Astrocyte of the spinal cord (primary cell): ENCODE measurements at places on chromosomes 3 and 15.

DNA sequence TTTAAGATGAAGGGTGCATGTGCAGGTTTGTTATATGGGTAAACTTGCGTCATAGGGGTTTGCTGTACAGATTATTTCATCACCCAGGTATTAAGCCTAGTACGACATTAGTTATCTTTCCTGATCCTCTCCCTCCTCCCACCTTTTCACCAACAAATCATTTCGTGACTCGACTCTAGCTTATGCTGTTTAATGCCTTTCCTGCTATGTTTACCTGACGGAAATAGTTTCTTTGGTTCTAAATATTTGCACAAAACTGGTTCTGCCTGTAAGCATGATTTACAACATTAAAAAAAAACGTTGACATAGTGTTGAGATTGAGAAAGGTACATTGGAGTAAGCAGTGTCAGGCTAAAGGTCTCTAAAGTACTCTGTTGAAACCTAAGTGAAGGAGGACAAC is 2.4 kb downstream of the GNL3 start:
- DNase-seq, result no peak

DNA sequence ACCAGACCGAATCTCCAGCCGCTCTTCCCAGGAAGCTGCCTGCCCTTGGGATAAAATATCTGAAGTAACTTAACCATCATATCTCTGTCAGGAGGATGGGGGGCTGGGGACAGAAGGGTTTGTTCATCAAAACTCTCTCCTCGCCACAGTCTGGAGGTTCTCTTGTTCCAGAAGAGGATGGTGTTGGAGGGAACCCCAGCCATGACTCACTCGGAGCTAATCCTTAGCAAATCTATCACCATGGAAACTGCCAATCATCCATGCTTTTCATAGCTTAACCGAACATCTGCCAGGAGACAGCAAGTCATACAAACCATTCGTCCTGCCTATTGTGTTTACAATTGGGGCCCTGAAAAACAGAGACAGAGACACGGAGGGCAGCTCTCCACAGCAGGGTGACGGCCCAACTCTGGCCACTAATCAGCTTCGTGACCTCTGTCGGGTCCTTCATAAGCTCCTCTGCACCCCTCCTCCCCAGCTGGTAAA is 73.8 kb upstream of the HEG1 start:
- peak; percentile 95 for DNase-seq

GRCh38 chr3:17478673-17479072 is 263.8 kb downstream of the TBC1D5 start:
- peak; percentile 33 for DNase-seq

GRCh38 chr3:172692751-172693338 is 18.0 kb downstream of the NCEH1 start:
- DNase-seq, result no peak

GRCh38 chr3:168877899-168878298 is 782.2 kb upstream of the GOLIM4 start:
- no peak for DNase-seq

DNA sequence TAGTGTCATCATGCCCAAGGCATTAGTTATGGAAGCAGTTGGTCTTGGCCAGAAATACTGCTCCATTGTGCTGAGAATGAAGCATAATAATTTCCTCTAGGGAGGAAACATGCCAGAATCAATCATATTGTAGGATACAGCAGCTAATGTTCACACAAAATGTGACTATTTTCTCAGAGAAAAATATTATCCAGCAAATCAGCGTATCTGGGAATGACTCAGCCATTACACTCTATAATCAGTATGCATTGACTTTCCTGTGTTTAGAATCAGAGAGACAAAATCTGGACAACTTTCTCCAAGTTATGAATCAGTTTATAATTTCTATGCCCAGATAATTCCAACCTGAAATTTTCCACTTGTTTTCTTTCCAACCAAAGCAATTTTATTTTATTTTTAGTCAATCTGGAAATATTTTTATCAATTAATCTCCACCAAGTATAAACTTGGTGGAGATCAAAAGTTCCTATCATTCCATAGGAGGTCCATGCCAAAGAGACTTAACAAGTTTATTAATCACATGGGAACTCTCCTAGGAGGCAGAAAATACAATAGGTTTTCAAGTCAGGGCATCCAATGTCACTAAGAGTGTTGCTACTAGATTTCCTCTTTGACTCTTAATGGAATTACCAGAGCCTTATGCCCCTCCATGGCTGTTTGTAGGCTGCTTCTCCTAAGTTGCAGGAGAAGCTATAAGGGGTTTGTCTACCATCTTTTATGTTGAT is 36.4 kb downstream of the SUCNR1 start:
- peak; percentile 63 for DNase-seq

- DNase-seq, result peak; percentile 19
Measured at GRCh38 chr3:57682284-57682683, 10.6 kb downstream of the DENND6A start.

DNA sequence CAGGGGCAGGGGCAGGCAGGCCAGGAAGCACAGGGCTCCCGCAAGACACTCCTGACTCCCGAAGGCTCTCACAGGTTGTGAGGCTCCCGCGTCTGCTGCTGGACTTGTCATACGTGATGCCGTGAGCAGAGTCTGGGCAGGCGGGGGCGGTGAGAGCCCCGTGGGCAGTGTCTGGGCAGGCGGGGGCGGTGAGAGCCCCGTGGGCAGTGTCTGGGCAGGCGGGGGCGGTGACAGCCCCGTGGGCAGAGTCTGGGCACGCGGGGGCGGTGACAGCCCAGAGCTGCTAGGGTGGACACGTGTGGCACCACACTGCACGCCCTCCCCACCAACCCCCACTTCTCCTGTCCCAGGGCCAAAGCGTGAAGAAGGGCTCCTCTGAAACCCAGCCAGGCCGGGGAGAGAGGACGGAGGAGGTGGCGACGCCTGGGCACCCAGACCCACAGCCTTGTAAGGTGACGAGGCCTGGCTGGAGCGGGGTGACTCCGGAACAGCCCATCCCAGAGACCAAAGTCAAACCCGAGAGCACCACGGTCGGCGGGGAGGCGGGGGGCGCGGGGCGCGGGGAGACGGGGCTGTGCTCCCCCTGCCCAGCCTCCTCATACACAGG is 35.0 kb downstream of the TNK2 start:
- DNase-seq, result no peak

GRCh38 chr3:11529281-11529680 is 114.4 kb downstream of the VGLL4 start:
- peak; percentile 45 for DNase-seq

DNA sequence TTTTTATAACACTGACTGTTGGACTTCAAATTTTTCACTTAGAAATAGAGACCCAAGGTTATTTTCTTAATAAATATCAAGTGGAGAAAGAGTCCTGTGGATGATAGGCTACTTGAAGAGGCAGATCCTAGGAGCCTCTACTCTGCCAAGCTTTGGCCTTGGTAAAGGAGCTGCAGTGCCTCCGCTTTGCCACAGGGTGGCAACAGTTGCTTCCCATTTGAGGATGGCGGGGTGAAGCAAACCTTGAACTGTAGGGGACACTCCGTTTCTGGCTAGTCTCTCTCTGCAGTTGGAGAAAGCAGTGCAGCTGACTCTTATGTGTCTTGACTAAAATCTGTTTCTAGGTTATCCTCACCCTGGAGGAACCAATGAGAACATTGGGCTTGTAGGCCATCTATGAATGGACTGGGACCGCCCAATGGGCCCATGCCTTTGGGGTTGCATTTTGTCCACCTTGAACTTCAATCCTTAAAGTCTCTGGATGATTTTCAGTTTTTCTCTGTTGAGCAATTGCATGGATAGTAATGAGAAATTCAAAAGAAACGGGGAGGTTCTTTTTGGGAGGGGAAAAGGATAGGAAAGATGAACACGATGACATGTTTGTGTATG is 9.8 kb downstream of the SCG5 start:
- peak; percentile 69 for DNase-seq

GRCh38 chr3:4907643-4908432 is 71.4 kb upstream of the BHLHE40 start:
- DNase-seq, result no peak

DNA sequence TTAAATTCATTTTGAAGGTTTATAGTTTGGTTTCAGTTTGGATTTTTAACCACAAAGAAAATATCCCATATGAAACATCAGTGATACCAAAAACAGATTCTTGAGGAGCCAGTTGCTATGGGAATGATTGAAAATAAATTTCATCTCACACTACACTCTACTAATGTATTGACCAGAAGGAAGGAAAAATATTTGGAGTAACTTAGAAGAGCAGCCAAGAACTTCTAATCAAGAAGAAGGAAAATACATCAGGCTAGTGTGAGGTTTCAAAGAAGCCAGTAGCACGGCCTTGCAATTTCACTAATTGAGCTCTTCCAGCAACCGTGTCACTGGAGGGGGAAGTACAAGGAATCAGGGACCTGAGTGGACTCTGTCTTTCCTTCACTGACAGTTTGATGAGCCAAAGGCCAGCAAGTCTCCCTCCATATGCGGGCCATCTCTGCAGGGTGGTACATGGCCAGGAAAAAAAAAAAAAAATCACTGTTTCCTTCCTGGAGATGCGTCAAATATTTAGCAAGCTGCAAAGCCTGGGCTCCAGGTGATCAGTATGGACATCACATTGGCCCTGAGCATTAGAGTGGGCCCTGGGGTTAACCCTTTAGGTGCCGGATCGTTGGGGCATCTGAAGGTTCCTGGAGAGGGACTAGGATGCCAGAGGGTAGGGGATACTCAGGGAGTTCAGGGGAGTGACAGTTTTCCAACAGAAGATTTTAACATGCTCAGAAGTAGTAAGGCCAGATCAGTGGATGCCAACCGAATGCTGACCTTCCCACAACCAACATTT is 37.1 kb downstream of the SLC12A8 start:
- DNase-seq, result no peak
